Activated naive CD4-positive, alpha-beta T cell (primary cell): ENCODE measurements at places on chromosomes 1 and 21.

DNA sequence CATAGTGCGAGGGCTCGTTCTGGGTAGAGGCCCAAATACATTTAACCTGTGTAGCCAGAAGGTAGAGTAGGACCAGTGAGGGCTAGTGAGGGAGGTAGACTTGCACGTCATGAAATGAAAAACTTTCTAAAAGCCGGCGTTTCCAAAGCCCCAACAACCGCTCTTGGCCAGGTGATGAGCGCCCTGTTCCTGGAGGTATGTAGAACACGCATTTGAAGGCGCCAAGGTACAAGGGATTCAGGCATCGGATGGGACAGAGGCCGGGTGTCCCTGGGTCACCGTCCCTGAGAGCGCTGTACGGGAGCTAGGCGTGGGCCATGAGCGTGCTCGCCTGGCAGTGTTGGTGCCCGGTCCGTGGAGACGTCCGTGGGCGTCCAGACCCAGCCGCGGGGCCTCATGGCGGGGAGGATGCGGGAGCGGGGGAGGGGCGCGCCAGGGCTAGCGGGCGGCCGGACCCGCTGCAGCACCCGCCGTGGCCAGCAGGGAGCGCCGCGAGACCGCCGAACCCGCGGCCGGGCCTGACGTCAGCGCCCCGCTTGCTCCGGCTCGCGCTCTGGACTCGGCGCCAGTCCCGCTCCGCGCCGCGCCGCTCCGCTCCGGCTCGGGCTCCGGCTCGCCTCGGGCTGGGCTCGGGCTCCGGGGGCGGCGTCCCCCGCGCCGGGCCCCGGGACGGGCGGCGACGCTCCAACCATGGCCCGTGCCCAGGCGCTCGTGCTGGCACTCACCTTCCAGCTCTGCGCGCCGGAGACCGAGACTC lies at the start of gene PTPRU:
PTPRU (plus strand) TSS at position 568 of the 757 bp plus-strand sequence; CDS start at position 691, 123 bp downstream.
- peak; percentile 60 for DNase-seq

GRCh38 chr1:201360901-201361651 lies 16.4 kb downstream of the TNNT2 start:
- DNase-seq: no peak

DNA sequence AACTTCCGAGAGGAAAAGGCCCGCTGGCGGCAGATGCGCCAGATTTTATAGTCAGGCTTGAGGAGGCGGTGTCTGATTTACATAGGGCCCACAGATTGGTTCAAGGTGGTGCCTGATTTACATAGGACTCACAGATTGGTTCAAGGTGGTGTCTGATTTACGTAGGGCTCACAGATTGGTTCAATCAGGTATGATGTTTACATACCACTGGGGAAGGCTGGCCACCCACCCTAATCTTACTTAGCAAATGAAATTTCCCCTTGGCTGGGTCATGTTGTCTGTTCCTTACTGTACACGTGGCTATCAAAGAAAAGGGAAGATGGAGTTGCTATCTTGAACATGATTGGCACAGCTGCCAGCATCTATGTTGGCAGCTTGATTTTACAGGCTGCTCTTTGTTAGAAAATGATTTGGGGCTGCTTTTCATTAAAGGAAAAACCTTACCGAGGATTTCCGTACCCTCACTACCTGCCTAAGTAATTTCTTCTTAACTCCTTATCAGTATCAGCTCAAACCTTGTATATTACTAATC lies 96.3 kb downstream of the SETD4 start:
- no peak for DNase-seq

- no peak for DNase-seq
These were observed 14.6 kb downstream of the PIGP start for GRCh38 chr21:37058261-37058660.

DNA sequence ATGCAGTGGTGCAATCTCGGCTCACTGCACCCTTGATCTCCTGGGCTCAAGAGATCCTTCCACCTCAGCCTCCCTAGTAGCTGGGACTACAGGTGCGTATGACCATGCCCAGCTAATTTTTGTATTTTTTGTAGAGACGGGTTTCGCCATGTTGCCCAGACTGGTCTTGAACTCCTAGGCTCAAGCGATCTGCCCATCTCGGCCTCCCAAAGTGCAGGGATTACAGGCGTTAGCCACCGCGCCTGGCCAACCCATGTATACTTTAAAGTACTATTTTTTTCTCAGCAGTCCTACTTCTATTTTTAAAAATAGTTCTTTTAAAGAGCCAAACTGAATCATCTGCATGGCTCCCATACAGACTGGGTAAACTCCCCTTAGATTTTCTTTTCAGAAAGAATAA lies 3.5 kb downstream of the STK40 start:
- DNase-seq: no peak
